Psoas muscle (tissue), 8 donors: ENCODE measurements at places on chromosomes 5 and 9.

DNA sequence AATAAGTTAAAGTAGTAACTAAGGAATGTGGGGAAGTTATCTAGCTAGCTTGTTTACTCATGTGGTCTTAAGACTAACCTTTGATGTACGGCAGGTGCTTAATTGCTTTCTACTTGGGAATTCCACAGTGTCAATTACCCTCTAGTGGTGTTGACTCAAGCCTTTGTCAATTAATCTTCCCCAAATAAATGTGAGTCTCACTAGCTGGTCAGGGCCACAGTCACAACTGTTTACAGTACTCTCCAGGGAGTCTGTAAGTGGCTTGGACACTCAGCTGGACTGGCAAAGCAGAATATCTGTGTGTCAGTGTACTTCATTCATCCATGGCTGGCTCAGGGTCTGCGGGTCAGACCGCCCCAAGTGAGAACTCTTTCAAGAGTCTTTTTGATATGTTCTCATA is 30.8 kb downstream of the SMIM3 start:
- H3K4me1 ChIP-seq, result no peaks in the 10 kb centered on the region
- no peak overlapping the region for H3K27ac ChIP-seq
- no peaks in the 10 kb centered on the region for H3K36me3 ChIP-seq
- H3K27me3 ChIP-seq, result peaks cover 2% of the 10 kb centered on the region
- no peak overlapping the region for H3K4me3 ChIP-seq
- no peak for DNase-seq

DNA sequence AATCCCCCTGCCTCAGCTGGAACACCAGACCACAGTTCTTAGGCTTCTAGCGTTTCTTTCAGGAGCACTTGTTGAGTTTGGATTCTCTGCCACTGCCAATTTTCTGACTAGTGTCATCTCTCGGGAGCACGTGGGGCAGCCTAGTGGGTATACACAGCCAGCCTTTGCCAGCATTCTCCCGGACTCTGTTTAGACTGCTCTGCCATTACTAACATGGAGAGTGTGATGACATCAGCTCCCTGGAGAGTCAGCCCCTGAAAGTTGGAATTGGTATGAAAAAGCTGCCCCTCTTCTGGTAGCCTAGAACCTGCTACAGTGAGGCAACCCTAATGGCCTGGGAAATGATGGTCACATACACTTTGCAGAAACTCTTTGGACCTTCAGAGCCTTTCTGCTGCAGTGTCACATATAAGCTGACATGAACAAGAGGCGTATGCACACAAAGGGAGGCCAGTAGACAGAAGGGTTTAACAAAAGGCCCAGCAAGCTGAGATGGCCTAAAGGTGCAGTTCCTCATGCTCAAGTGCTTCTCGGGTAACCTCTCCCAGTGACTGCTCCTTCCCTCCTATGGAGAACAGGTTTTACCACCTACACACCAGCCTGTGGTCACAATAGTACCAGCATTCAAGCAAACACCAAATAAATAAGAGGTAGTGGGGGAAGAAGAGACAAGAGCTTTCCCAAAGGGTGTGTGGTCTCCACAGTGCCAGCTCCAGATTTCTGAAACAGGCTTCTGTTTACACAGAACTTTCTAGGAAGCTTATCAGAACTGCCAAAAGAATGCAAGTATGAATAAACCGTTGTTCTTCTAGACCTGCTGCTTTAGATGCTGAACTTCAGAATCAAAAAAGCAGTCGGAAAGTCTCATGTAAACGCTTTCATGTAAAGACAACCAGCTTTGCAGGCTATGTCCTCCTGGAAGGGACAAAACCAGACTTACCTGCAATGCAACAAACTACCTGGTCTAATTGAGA is 16.5 kb downstream of the SPACA9 start:
- H3K27me3 ChIP-seq, result no peaks in the 10 kb centered on the region
- no peak for DNase-seq
- no peak overlapping the region for H3K27ac ChIP-seq
- H3K4me3 ChIP-seq, result no peak overlapping the region
- H3K36me3 ChIP-seq, result peaks cover 23% of the 10 kb centered on the region
- no peaks in the 10 kb centered on the region for H3K4me1 ChIP-seq

- no peak overlapping the region for H3K27ac ChIP-seq
- H3K27me3 ChIP-seq, result peaks cover 4% of the 10 kb centered on the region
- H3K4me3 ChIP-seq, result no peak overlapping the region
- DNase-seq, result no peak
- H3K4me1 ChIP-seq, result no peaks in the 10 kb centered on the region
These were observed 65.4 kb downstream of the SPATA31C2 start for GRCh38 chr9:88072831-88073375.

DNA sequence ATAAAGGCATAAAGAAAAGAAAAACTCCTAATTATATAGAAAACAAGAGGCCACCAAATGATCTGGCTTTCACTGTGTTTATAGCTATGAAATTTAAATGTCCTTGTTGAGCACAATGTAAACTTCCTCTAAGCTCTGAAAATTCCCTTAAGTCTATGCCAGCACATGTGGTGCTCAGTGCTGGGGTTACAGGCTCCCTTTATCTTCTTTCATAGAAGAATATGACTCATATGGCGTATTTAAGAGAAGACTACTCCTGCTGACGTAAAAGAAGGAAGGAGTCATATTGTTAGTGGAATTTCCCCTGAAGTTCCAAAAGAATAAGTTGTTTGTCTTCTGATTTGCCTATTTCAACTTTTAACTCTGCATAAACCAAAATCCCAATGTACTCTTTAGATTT is 30.4 kb downstream of the RNF145 start:
- DNase-seq, result no peak
- H3K4me1 ChIP-seq, result peaks cover 22% of the 10 kb centered on the region
- H3K27ac ChIP-seq, result no peak overlapping the region

DNA sequence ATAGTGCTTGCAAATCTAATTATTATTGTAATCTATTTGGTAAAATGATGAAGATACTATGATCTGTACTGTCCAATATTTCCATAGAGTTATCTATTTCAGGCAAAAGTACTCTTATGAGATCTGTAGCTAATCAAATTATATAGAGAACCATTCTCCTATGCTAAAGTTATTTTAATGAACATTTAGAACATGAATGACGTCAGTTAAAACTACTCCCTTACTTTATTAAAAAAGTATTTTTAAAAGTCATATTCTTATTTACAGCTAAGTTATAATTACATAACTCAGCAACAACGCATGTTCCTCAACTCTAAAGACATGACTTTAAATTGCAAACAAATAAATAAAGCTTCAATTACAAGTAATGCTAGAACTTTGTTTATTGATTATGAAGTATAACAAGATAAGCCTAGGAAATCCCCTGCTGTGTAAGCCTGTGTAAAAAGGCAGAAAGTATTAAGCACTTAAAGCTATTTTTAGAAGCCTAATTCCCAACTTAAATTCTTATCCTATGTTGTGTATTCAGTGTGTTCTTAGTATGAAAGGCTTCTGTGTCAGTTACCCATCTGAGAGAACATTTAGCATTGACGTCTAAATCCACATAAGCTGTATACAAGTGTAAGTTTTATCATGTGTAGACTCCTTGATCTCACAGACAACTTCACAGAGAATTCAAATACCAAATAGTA is 285.7 kb downstream of the HCN1 start:
- H3K36me3 ChIP-seq, result no peaks in the 10 kb centered on the region
- H3K27ac ChIP-seq, result no peak overlapping the region
- H3K4me1 ChIP-seq, result peaks cover 7% of the 10 kb centered on the region
- no peak for DNase-seq

- no peaks in the 10 kb centered on the region for H3K36me3 ChIP-seq
These were observed 77.7 kb downstream of the ARSB start for GRCh38 chr5:78907255-78907891.

- DNase-seq, result no peak
- H3K27me3 ChIP-seq, result no peaks in the 10 kb centered on the region
- H3K4me3 ChIP-seq, result no peak overlapping the region
- H3K27ac ChIP-seq, result no peak overlapping the region
- no peaks in the 10 kb centered on the region for H3K36me3 ChIP-seq
These were observed 449.1 kb downstream of the PSAT1 start for GRCh38 chr9:78746010-78746409.

- no peak overlapping the region for H3K27ac ChIP-seq
- no peak overlapping the region for H3K4me3 ChIP-seq
- peak; percentile 79 for DNase-seq
- no peaks in the 10 kb centered on the region for H3K27me3 ChIP-seq
These were observed 34.6 kb upstream of the NEK6 start for GRCh38 chr9:124222918-124223720.

DNA sequence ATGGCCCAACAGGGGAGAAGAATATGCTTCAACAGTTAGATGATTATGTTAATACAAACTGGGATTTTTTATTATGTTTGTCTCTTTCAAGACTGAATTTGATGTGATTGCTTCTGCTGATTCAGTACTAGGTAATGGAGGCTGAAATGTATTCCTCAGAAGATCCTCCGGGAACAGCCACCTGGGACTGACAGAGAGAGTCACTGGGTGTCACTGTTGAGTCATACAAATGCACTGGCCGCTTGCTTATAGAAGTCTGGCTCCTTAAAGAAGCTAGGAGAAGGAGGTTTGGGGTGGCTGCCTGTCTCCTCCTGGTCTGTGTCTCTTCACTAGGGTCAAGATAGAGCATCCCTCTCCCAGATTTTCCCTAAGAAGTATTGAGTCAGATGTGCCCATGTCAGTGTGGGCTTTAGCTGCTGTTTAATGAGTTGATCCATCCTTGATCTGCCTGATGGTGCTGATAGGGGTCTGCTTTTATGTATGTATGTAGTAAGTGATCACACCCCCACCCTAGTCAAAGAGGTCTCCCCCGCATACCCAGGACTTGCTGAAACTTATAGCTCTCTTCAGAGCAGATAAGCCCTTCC is 773.4 kb downstream of the BRINP1 start:
- H3K27me3 ChIP-seq, result no peaks in the 10 kb centered on the region
- H3K36me3 ChIP-seq, result no peaks in the 10 kb centered on the region
- no peak overlapping the region for H3K4me3 ChIP-seq
- H3K4me1 ChIP-seq, result no peaks in the 10 kb centered on the region
- no peak for DNase-seq

GRCh38 chr9:125399165-125399564 is 137.5 kb downstream of the GAPVD1 start:
- no peaks in the 10 kb centered on the region for H3K27me3 ChIP-seq
- no peaks in the 10 kb centered on the region for H3K4me1 ChIP-seq
- H3K4me3 ChIP-seq, result no peak overlapping the region
- no peak for DNase-seq

GRCh38 chr9:22469928-22470544 is 23.4 kb downstream of the DMRTA1 start:
- H3K36me3 ChIP-seq, result no peaks in the 10 kb centered on the region
- DNase-seq, result no peak
- no peak overlapping the region for H3K27ac ChIP-seq
- H3K4me3 ChIP-seq, result no peak overlapping the region
